ENCODE measurements at places on chromosomes 2 and 18.

GRCh38 chr2:61167579-61167978 is 5.6 kb downstream of the C2orf74 start:
- no peak for DNase-seq

DNA sequence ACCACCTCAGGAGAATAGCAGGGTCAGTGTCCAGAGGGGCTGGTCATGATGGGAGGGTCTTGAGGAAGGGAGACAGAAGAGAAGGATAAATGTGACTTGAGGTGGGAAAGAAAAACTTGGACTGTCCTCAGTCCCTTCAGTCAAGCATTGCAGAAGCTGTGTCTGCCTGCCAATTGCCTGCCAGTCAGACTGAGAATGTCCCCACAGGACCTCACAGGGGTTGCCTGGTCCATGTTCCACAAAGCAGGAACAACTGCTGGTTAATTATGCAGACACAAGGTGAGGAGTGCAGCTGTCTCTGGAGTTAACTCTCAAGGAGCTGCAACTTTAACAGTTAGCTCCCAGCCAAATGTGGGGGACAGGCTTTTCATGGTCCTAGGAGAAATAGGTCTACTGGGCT is 75.7 kb downstream of the TRIM43 start:
- no peak for DNase-seq

- DNase-seq: no peak
Measured at GRCh38 chr2:230124757-230125431, 56.2 kb upstream of the SLC16A14 start.

- DNase-seq: no peak
Measured at GRCh38 chr2:199602896-199603717, 145.4 kb upstream of the SATB2 start.

DNA sequence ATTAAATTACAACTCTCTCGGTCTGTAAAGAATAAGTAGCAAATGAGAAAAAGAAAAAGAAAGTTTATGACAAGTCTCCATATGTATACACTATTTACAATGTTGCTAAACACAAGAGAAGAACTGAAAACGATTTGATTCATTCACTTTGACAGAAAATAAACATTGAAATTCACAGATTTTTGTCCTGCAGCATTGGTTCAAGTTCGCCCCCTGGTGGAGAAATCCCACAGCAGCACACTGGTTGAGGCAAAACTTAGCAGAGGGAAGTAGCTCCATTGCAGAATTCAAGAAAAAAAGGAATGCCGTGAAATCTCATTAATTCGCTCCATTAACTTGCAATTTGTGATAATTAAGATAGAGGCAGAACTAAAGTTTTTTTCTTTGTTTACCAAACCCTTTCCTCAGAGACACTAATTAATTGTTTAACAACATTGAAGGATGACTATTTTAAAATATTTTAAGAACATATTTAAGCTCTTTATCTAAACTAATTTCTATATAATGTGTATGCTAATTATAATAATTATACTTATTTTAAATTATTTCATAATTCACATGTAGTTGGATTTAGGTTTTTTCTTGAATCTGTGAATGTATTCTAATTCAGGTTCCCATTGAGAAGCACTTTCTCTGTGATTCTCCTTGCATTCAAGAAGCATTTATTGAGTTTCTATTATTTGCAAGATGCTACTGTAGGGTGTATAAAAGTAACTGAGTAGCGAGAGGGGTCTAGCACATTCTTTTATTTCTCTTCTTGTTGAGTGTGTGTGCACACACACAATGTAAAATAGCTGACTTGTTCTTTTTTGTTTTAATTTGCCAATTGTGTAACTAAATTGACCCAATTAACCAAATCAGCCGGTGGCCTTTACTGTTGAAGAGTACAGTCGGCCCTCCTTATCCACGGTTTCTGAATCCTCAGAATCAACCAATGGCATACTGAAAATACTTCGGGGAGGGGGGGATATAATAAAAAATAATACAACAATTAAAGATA is 74.1 kb downstream of the COL4A3 start:
- no peak for DNase-seq

- no peak for DNase-seq
Measured at GRCh38 chr2:64840426-64840881, 148.7 kb upstream of the SLC1A4 start.

GRCh38 chr2:158459161-158460003 is 2.6 kb downstream of the PKP4 start:
- DNase-seq: no peak
